Right lobe of liver (tissue), 6 donors: ENCODE measurements at places on chromosomes 7 and 10.

GRCh38 chr7:129466796-129467195 is 32.6 kb downstream of the STRIP2 start:
- no peak for DNase-seq

GRCh38 chr7:96100737-96101136 is 221.2 kb downstream of the SLC25A13 start:
- DNase-seq: no peak

DNA sequence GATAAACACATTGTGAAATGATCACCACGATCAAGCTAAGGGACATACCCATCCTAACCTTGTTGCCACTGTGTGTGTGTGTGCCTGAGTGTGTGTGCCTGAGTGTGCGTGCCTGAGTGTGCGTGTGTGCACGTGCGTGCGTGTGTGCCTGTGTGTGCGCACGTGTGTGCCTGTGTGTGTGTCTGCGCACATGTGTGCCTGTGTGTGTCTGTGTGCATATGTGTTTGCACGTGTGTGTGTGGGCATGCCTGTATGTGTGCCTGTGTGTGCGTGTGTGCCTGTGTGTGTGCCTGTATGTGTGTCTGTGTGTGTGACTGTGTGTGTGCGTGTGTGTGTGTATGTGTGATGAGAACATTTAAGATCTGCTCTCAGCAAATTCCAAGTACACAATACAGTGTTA is 244.1 kb upstream of the DPP6 start:
- DNase-seq: no peak

- DNase-seq: no peak
Observed at GRCh38 chr7:24441314-24442027, 131.8 kb upstream of the PALS2 start.

GRCh38 chr10:131821378-131822012 is 79.3 kb upstream of the PPP2R2D start:
- DNase-seq: peak; percentile 57

DNA sequence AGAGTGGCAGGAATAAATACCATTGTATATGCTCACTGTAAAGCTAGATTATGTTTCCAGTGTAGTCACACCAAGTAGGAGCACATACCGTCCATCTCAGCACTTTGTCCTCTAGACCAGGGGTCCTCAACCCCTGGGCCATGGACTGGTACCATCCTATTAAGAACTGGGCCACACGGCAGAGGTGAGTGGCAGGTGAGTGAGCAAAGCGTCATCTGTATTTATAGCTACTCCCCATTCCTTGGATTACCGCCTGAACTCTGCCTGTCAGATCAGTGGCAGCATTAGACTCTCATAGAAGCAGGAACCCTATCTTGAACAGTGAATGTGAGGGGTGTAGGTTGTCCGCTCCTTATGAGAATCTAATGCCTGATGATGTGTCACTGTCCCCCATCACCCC is 735.3 kb downstream of the MAGI2 start:
- no peak for DNase-seq

DNA sequence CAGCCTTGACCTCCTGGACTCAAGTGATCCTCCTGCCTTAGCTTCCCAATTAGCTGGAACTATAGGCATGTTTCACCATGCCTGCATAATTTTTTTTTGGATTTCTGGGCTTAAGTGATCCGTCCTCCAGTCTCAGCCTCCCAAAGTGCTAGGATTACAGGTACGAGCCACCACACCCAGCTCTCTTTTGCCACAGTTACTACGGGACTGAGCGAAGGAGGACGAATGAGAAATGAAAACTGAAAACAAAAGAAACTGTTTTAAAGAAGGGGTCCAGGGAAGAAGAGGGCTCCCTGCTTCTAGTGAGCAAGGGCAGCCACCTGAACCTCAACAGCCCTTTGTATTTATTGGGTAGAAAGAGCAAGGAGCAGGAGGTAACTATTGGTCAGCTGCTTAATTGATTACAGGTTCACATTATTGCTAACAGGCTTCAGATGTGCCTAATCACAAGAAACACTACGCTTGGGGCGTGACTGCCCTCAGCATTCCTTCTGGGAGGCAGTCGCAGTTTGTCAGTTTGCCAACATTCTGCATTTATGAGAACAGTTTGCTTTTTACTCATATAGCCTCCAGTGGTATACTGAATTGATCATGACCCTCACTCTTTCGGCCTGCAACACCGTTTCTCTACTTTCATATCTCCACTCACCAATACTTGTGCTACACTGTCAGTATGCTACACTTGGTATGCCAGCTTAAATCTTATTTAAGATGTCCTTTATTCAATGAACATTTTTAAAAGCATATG is 676.8 kb downstream of the DNAJB9 start:
- no peak for DNase-seq

GRCh38 chr7:156629873-156630272 is 10.7 kb upstream of the RNF32 start:
- no peak for DNase-seq

DNA sequence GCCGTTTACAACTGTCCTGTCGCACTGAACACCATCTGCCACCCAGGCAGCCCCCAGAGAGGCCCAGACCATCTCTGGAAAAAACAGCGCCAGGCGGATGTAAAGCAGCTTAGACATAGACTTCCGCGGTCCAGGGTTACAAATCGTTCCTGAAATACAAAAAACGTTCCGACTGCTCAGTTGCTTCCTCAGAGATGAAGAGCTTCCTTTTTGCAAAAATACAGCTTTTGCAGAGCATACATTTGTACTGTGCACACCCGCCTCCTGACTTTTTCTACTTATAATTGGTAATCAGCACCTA is 11.4 kb downstream of the DAGLB start:
- DNase-seq: no peak

DNA sequence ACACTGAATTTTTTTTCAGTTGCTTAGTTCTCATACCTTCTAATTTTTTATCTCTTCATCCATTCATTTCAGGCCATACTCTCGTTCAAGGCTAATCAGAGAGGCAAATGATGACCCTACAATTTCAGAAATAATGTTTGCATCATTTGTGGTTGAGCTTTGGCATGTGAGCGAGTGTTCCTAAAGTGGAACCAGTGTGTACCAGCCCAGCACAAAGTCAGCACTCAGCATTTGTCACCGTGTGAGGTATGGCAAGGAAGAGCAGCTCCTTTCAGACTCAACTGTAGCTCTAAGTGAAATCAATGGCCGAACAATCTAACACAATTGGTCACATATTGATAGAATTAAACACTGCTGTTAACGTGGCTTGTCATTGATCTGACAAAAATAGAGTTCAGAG is 154.6 kb downstream of the POU6F2 start:
- DNase-seq: no peak

DNA sequence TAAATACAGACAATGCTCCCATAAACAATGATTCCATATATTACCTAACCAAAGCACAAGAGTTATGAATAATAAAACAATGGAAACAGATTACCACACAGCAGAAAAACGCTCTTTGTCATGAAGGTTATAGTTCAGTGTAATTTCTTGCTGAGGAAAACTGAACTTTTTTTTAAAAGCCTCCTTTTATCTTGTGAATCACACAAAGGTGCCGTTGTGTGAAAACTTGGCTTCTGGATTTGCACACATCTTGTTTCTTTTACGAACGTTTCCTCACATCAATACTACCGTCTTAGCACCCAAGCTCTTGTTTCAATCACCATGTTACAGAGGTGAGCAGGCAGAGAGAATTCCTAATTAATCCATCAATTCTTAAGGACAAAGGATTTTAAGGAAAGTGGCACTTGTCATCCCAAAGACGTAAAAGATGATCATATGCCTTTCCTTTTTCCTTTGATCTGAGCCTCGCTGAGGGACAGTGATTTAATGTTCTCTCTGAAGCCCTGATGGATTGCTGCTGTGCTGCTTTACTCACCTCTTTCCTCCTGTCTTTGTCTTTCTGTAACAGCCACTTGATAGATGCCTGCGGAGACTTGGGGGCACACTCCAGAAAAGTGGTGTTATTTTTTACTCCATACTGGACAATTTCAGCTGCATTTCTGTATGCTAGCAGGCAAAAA is 110.1 kb downstream of the CD36 start:
- DNase-seq: no peak

- DNase-seq: no peak
Observed at GRCh38 chr7:130930681-130931080, 196.7 kb upstream of the KLF14 start.

GRCh38 chr10:44874166-44874565 is 37.0 kb upstream of the TMEM72 start:
- no peak for DNase-seq

DNA sequence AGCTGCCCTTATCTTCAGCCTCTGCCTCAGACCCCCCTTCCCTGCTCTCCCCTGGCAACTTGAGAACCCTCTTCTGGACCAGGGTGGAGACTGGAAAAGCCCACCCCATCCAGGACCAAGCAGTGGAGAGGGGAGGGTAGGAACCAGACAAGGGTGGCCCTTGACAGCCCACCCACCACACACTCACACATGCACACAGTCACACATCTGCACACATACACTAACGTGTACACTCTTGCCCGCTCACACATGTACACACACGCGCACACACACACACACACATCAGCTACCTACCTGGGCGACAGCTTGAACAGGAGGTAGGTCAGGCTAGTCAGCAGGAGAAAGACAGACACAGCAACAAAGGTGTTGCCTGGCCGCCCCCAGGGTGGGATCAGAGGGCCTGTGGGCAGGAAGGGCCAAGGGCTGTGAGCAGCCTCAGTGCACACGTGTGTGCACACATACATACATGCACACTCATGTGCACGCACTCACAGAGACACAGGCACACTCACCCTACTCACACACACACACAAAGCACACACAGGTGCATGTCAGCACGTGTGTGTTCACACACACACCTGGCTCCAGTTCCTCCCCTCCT is 34.9 kb upstream of the TUBB8 start:
- no peak for DNase-seq

DNA sequence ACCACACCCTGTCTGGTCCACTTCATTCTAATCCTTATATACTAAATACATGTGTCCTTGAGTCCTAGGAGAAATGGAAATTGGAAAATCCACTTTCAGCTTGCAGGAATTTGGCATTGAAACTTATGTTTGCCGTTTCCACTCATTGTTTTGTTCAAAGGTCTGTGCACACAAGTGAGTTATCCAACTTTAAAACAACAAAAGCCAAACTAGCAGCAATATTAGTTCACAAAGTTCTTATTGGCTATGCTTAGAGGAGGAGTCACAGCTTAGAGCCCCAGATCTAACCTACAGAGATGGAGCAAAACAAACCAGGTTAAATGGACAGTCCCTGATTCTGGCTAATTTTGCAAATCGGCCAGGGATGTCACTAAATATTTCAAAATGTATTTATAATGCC is 44.6 kb upstream of the AFAP1L2 start:
- no peak for DNase-seq

- no peak for DNase-seq
Observed at GRCh38 chr10:50439806-50440205, 183.9 kb downstream of the SGMS1 start.

- DNase-seq: no peak
Observed at GRCh38 chr10:34866848-34867247, 51.8 kb upstream of the PARD3 start.
